ENCODE measurements at places on chromosomes 4 and X.

DNA sequence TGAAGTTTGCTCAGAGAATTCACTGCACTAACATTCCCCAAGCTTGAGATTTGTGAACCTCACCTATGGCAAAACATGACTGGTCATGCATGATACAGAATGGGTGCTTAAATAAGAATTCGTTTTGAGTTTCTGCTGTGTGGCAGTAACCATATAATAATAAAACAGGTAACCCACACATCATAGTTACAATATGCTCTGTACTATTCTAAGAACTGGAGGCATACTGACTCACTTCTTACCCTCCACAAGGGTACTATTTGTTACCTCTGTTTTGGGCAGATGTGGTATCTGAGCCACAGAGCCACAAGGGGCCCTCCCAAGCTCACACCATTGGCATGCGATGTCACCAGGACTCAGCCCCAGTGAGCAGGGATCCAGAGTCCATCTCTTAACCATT lies 17.6 kb downstream of the SLC2A9 start:
- DNase-seq: no peak

DNA sequence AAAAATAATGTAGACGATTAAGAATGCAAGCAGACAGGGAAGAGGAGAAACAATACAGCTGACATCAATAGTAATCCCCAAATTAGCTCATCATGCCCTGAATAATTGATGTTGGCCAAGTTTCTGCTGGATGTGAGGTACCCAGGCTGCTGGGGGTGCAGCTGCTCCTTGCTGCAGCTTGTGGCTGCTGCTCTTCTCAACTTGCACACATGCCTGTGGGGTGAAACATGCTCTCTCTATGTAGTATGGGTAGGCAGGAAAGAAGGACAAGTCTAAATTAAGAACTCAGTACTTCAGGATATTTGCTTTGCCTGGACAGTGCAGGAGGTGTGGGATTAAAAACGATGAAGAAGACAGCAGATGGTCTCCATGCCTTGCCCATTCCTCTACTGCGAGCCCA lies 16.7 kb downstream of the EDA2R start:
- no peak for DNase-seq

DNA sequence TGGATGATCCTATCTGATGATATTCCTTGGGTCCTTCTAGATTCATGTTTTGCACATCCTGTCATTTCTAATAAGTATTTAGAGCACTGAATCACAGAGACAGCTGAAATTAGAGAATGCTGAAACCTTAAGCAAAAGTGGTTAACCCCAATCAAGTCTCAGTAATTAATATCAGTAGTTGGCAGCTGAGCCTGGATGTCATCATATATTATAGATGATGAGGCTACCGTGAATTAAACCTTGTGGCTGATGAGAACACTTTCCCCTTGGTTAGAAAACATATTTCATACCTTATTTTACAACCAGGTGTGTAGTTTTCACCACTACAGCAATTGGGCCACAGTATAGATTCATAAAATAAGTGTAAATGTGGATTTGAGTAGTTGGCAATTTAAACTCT lies 499.0 kb downstream of the PDGFC start:
- peak; percentile 10 for DNase-seq

DNA sequence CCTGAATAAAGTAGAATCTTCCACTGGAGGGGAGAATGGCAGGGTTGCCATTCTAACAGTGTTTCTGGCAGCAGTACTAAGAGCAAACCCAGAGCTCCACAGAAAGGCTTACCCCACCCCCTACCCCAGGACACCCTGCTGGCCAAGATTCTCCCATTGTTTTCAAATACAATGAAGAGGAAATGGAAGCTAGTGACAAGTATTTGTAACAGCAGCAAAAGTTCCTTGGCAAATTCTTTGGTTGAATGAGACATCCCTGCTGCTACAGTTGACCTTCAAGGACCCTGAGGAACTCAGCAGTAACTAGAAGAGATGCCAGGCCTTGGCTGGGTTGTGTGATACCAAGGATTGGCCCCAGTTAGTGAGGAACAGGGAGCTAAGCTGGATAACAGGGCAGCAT lies 124.2 kb upstream of the DGKK start:
- DNase-seq: no peak

GRCh38 chrX:98380106-98380505 lies 1496.4 kb downstream of the RPA4 start:
- DNase-seq: no peak

DNA sequence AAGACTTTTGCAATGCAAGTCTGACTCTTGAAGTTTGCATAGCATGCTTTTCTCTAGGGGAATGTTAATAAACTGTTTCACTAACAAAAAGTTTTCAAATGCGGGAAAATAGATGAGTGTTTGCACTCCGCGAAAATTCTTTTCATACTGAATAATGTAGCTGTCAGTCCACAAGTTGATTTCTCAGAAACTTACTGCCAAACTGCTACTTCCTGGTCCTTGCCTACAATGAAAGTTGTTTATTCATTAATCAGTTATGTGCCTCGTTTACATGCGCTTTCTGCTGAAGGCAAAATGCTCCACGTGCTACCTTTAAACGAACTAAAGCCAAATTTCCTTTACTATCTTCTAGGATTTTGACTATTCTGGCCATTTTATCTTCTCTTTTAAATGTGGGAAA lies 166.2 kb downstream of the MAGEB17 start:
- DNase-seq: no peak

DNA sequence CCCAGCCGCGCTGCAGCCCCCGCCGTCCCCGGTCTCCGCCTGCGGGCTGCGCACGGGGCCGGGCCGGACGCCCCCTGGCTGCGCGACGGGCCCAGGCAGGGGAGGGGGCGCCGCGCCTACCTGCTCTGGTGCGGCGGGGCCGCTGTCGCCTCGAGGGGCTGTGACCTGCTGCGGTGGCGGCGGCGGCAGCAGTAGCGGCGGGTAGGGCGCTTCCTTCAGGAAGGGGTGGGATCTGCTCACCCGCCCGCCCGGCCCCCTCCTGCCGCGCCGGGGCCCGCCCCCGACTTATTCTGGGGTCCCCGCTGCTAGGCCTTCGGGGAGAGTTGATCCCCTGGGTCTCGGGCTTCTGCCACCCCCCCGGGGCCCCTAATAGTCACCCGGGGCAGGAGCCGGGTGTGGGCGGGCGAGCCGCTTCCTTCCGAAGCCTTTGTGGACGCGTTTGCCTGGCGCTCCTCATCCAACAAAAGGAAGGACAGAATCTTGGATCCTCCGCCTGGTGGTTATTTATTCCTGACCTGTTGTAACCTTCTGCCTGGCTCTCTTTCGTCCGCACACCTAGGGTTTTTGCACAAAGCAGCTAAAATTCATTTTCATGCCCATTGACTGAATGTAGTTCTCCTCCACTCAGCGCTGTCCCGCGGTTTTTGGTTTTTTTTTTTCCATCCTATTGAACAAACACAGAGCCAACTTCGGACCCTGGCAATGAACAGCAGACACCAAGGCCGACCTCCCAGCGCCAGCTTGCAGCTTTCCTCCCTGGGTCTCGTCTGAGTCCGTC lies at the start of gene TMEM150C:
Gene TMEM150C, minus strand, starts transcription at position 203 of the 778 bp plus-strand sequence. CDS start 57,331 bp downstream, outside the sequence.
- peak; percentile 85 for DNase-seq

DNA sequence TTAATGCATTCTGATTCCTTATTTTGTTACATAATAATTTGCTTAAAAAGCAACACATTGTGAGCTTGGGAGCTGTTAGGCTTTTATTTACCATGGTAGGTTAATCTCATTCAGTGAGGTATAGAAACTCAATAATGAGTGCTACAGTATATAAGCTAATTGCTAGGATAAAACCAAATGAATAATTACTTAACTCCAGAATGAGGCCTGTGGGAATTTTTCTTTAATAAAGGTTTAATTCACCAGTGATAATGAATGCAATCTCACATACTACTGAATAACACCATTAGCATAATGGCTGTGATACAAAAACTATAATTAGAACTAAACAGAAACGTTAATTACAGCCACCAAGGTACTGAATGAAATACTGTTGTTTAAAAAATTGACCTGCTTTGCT lies 326.3 kb downstream of the IQCM start:
- DNase-seq: peak; percentile 57

DNA sequence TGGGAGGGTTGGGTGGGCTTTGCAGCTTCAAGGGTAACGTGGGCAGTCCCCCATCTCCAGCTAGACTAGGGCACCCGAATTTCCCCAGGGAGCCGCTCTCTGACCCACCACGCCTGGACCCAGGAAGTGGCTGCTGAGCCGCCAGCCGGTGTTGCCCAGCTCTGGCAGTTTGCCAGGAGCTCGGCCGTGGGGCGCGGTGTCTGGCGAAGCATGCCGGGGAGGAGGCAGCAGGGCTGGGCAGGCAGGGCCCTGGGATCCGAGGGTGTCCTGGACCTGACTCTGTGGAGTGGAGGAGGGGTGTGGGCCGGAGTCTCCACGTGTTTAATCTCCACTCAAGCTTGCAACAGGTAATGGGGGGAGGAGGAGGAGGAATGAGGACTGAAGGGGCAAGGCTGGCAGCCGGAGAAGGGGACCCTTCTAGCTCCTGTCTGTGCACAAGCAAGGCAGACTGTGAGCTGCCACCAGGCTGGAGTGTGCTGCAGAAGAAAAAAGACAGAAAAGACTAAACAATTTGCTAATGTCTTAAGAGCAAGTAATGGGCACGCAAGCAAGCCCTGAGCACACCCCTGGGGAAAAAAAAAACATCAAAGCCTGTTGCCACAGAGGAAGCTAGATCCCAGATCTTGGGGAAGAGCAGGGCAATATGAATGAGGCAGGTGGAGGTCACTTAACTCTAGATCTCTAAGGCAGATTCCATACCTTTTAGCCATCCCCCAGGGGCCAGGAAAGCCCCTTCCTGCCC lies 2.4 kb downstream of the LONRF3 start:
- DNase-seq: peak; percentile 51

DNA sequence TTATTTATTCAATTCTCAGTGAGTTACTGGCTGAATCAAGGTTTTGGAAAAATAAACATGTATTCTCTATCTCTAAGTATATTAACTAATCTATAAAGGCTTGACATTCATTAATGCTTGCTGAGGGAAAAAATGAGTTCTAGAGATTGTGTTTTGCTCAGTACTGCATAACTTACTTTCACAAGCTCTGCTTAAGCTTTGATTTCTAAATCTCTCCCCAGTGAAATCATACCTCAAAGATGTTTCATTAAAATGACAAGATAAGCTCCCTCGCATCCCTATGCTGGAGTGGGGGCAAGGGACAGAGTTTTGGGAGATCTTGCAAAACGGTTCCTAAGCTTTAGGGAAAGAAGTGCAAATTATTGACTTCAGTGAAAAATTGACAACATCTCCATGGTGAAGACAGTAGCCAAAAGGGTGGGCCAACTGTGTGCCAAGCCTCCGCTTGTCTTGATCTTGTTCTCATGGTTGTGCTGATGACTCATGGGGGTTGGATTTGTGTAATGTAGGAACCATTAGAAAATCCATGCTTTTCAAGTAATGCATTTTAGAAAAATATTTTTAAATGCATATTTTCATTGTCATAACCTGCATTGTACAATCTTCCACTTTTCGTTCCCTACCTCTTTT lies 521.4 kb downstream of the RPA4 start:
- DNase-seq: no peak

GRCh38 chr4:66590488-66591215 lies 920.4 kb upstream of the EPHA5 start:
- no peak for DNase-seq

DNA sequence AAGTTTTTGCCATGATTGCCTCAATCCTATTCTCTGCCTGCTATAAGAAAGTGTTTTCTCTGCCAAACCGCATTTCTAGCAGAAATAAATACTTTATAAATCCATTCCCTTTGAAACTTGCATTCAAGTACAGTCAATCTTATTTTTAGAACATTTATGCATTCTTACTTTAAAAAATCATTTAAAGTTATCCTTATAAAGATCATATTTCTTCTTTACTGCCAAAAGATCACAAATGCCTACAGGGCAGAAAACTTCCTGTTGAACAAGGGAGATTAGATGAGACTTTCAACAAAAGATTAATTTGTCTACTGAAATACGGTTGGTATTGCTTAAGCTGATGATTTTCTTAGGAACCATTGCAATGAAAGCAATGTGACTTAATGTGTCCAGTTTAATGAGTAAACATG lies 207.2 kb upstream of the SLIT2 start:
- DNase-seq: no peak

GRCh38 chrX:133380711-133381619 lies 34.3 kb downstream of the GPC4 start:
- no peak for DNase-seq
